Activated naive CD8-positive, alpha-beta T cell treated with anti-CD3 and anti-CD28 coated beads, Interleukin-2, amount 50 U/mL, for 16 hours (primary cell): ENCODE measurements at places on chromosomes 16 and 17.

DNA sequence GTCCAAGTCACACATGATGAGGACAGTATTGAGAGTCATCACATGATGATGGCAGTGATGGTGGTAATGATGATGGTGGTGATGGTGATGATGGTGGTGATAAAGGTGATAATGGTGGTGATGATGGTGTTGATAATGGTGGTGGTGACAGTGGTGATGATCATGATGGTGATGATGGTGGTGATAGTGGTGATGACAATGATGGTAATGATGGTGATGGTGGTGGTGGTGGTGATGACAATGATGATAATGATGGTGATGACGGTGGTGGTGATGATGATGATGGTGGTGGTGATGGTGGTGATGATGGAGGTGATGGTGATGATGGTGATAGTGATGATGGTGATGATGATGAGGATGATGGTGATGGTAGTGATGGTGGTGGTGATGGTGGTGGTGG lies 190.2 kb upstream of the ZNF469 start:
- DNase-seq: no peak

GRCh38 chr17:19652595-19652994 lies 4.0 kb downstream of the ALDH3A2 start:
- no peak for DNase-seq

GRCh38 chr16:11072420-11073153 lies 128.2 kb downstream of the CLEC16A start:
- no peak for DNase-seq

GRCh38 chr17:8953156-8953885 lies 12.2 kb downstream of the PIK3R5 start:
- DNase-seq: no peak

DNA sequence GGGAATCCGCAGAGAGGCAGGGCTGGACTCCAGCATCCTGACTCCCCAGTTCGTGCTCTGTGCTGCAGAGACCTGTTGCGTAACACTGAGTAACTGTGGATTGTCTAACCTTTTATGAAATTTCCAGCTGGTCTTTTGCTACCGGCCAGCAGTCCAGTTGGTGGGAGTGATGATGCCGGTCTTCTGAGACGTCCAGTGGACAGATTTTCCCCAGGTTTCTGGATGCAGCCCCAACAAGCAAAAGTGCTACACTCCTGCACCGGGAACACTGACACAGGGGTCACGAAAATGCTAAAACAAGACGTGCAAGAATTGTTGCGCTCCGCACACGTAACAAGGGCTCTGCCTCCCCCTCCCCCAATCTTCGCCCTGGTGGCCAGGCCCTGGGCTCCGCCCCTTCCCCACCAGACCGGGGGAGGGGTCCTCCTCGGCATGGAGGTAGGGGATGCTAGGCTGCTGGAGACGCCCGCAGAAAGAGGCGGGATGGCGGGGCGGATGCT lies 701 bp upstream of the MRC2 start:
- no peak for DNase-seq

GRCh38 chr16:46817961-46818360 lies 13.0 kb downstream of the C16orf87 start:
- DNase-seq: no peak

DNA sequence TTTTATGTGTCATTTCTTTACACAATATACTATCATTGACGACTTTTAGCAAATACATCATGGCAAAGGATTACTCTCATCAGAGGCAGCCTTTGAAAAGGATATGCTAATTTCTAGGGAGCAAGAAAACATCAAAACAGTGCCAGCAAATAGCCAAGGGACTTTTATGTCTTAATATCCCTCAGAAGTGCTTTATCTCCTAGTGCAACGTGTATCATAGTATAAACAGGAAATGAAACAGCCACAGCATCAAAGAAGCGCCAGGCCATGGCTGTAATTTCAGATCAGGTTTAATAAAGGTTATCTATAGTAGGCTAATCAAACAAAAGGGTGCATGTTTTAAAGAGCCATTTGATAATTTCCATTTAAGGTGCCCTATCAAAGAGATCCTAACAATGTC lies 159.9 kb downstream of the AXIN2 start:
- no peak for DNase-seq
